Activated CD8-positive, alpha-beta T cell treated with anti-CD3 and anti-CD28 coated beads, Interleukin-2, amount 10 ng/mL, durations not matched to agents 7 days and 5 days (primary cell): ENCODE measurements at places on chromosomes 7 and 10. TPM values are rescaled to one million over a fixed set of nuclear protein-coding genes. Genes with fewer than 3 reads are reported as not detected.

The BICC1 gene
- not detected for total RNA-seq

The HOXA5 gene
- total RNA-seq: not detected

The PFKP gene
- 233 TPM for total RNA-seq

The ODAD2 gene
- not detected for total RNA-seq

GRCh38 chr7:142308326-142308725 lies 50.5 kb upstream of the PRSS58 start:
- no peaks in the 10 kb centered on the region for H3K36me3 ChIP-seq
- peaks cover 18% of the 10 kb centered on the region for H3K27me3 ChIP-seq
- peak overlapping the region; percentile 23 for H3K27ac ChIP-seq
- peaks cover 8% of the 10 kb centered on the region for H3K4me1 ChIP-seq
- DNase-seq: no peak

GRCh38 chr10:69278446-69278963 lies at the start of gene HK1:
Gene HK1, plus strand, starts transcription at chr10:69278496.
- peaks cover 2% of the 10 kb centered on the region for H3K27me3 ChIP-seq

GRCh38 chr7:100373261-100373831 lies at the start of gene PILRA:
Gene PILRA, plus strand, starts transcription at chr7:100373487. Its CDS starts 170 bp downstream, at chr7:100373657.
- no peak for DNase-seq
- no peaks in the 10 kb centered on the region for H3K27me3 ChIP-seq
- peak within 1 kb of the TSS; percentile 92 for H3K27ac ChIP-seq
- H3K4me1 ChIP-seq: peaks cover 52% of the 10 kb centered on the region
- H3K36me3 ChIP-seq: peaks cover 7% of the 10 kb centered on the region
- H3K4me3 ChIP-seq: peak within 1 kb of the TSS; percentile 3

DNA sequence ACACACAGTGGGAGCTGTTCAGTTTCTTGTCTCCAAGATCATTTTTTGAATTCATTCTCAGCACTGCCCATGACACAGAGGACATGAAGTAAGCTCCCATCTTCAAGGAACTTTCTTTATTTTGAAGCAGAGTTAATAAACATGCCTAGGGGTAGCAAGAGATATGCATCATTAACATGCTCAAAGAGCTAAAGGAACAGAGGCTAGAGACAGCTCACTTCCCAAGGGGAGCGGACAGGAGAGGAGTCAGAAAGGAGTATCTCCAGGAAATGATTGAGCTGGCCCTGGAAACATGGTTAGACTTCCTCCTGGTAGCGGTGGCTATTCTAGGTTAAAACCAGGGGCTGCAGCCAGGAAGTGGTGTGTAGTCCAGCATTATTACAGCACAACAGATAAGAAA lies 135.9 kb downstream of the GPAM start:
- H3K4me3 ChIP-seq: no peak overlapping the region
- H3K27ac ChIP-seq: no peak overlapping the region
- no peaks in the 10 kb centered on the region for H3K27me3 ChIP-seq
- no peak for DNase-seq

GRCh38 chr7:158142657-158143056 lies 445.0 kb downstream of the PTPRN2 start:
- no peaks in the 10 kb centered on the region for H3K4me1 ChIP-seq
- H3K4me3 ChIP-seq: no peak overlapping the region
- H3K27ac ChIP-seq: no peak overlapping the region
- H3K27me3 ChIP-seq: no peaks in the 10 kb centered on the region
- no peak for DNase-seq

- H3K4me3 ChIP-seq: no peak overlapping the region
- peaks cover 26% of the 10 kb centered on the region for H3K27me3 ChIP-seq
- no peak for DNase-seq
- no peak overlapping the region for H3K27ac ChIP-seq
- no peaks in the 10 kb centered on the region for H3K36me3 ChIP-seq
- H3K4me1 ChIP-seq: no peaks in the 10 kb centered on the region
Measured at GRCh38 chr10:78116361-78116760, 82.7 kb downstream of the RPS24 start.

DNA sequence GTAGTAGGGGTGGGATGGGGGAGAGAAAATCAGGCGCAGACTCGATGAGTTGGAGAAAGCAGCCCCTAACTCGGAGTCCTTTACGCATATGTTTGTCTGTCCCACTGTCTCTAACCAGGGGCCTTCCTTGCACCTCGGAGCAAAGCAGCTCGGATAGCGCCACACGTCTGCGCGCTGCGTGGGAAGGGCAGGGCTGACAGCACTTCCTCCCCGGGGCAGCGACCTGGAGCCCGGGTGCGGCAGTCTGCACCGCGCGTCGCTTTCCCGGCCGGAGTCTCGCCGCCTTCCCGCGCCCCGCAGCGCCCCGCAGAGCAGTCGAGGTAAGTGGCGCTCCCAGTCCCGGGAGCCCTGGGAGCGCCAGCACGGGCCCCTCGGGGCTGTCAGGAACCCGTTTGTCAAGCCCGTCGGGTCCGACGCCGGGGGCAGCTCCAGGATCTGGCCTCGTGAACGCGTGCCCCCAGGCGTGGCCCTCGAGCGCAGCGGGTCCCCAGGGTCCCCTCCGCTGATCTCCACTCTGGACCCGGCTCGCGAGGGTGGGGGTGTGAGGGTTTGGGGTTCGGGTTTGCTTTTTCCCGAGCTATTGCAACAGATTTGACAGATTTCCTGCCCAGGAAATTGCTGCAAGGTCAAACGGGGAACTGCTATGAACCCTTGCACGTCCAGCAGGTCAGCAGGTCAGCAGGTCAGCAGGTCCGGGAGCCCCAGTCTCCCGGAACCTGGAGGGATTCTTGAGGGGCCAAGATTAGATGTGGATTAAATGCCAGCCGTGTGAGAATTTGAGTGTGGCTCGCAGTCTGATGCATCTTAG lies 597 bp downstream of the APBB1IP start:
- peak overlapping the region; percentile 96 for H3K4me3 ChIP-seq
- H3K36me3 ChIP-seq: peaks cover 32% of the 10 kb centered on the region
- DNase-seq: peak; percentile 79
- H3K27ac ChIP-seq: peak overlapping the region; percentile 95
- peaks cover 46% of the 10 kb centered on the region for H3K4me1 ChIP-seq

GRCh38 chr7:12609561-12609960 lies 39.0 kb downstream of the SCIN start:
- no peak overlapping the region for H3K27ac ChIP-seq
- no peaks in the 10 kb centered on the region for H3K36me3 ChIP-seq
- H3K4me3 ChIP-seq: no peak overlapping the region
- DNase-seq: no peak
- H3K4me1 ChIP-seq: no peaks in the 10 kb centered on the region

- H3K4me3 ChIP-seq: no peak overlapping the region
- H3K27ac ChIP-seq: no peak overlapping the region
- no peaks in the 10 kb centered on the region for H3K4me1 ChIP-seq
- DNase-seq: no peak
Measured at GRCh38 chr7:118793582-118793981, 569.1 kb downstream of the ANKRD7 start.

- H3K4me1 ChIP-seq: peaks cover 77% of the 10 kb centered on the region
- H3K27me3 ChIP-seq: peaks cover 14% of the 10 kb centered on the region
- no peak overlapping the region for H3K27ac ChIP-seq
- no peak for DNase-seq
- no peaks in the 10 kb centered on the region for H3K36me3 ChIP-seq
Measured at GRCh38 chr7:2713370-2713769, 25.4 kb downstream of the AMZ1 start.

GRCh38 chr10:62772186-62772974 lies 32.1 kb upstream of the ADO start:
- no peak overlapping the region for H3K27ac ChIP-seq
- peaks cover 12% of the 10 kb centered on the region for H3K27me3 ChIP-seq
- H3K36me3 ChIP-seq: no peaks in the 10 kb centered on the region
- peaks cover 15% of the 10 kb centered on the region for H3K4me1 ChIP-seq
- H3K4me3 ChIP-seq: no peak overlapping the region

DNA sequence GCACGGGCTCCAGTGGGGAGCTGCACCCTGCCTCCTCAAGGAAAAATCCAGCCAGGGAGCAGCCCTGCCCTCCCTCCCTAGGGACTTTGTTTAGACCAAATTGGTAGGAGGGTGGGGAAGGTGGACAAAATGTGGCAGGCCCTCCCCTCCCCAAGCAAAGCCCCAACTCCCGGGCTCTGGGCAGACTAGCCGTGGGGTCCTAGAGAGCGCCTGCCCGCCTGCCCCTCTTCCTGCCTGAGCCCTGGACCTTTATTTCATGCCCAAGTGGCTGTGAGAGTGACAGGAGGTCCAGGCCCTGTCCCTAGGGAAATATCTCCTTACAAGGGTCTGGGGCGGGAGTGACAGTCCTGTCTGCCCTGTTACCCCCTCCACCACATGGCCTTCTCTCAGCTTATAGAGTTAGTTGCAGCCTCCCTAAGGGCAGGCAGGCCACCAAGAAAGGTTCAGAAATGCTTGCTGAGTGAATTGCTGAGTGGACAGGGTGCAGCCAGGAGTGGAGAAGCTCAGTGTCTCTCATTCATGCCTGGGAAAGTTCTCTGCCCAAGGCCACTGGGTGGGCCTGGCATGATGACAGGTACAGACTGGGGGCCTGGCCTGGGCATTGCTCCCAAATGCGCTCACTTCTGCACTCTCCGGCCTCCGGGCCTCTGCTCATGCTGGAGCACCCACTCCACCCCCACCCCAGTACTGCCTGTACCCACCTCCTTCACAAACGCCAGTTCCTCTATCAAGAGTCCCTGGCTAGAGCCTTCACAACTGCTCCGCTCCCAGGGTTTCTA lies 25.2 kb downstream of the DNAJB12 start:
- peaks cover 40% of the 10 kb centered on the region for H3K36me3 ChIP-seq
- peak overlapping the region; percentile 99 for H3K27ac ChIP-seq
- peaks cover 85% of the 10 kb centered on the region for H3K4me1 ChIP-seq
- no peaks in the 10 kb centered on the region for H3K27me3 ChIP-seq
- H3K4me3 ChIP-seq: peak overlapping the region; percentile 64

GRCh38 chr10:60714233-60714632 lies 64.0 kb upstream of the CDK1 start:
- no peak for DNase-seq
- peaks cover 7% of the 10 kb centered on the region for H3K27me3 ChIP-seq
- no peak overlapping the region for H3K27ac ChIP-seq
- no peak overlapping the region for H3K4me3 ChIP-seq
- H3K36me3 ChIP-seq: no peaks in the 10 kb centered on the region
- peaks cover 14% of the 10 kb centered on the region for H3K4me1 ChIP-seq

DNA sequence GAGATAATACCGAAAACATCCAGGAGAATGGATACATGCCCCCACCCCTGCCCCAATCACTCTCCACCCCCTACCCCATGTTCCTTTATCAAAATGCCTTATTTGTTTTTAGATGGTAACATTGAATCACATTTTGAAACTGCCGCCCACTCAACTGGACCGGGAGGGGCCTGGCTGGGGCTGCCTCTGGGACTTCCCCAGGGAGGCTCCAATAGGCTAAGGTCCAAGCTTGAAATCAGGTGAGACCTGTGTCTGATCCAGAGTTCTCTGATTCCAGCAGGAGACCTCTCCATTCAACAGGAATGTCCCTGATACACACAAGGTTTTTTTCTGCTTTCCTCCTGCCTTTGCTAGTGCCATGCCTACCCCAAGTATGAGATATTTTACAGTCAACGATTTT lies 43.8 kb upstream of the ACSL5 start:
- H3K4me3 ChIP-seq: no peak overlapping the region
- H3K27me3 ChIP-seq: peaks cover 7% of the 10 kb centered on the region
- H3K36me3 ChIP-seq: no peaks in the 10 kb centered on the region
- DNase-seq: no peak
- H3K27ac ChIP-seq: no peak overlapping the region

GRCh38 chr10:102677331-102678067 lies 33.2 kb downstream of the TRIM8 start:
- no peak for DNase-seq
- H3K4me3 ChIP-seq: no peak overlapping the region
- peaks cover 18% of the 10 kb centered on the region for H3K36me3 ChIP-seq
- peaks cover 58% of the 10 kb centered on the region for H3K4me1 ChIP-seq
- no peak overlapping the region for H3K27ac ChIP-seq
- no peaks in the 10 kb centered on the region for H3K27me3 ChIP-seq

GRCh38 chr7:139084709-139085108 lies 24.8 kb downstream of the ZC3HAV1 start:
- peaks cover 97% of the 10 kb centered on the region for H3K36me3 ChIP-seq
- H3K4me3 ChIP-seq: peak overlapping the region; percentile 12
- no peak for DNase-seq
- H3K27me3 ChIP-seq: no peaks in the 10 kb centered on the region
- peak overlapping the region; percentile 64 for H3K27ac ChIP-seq

DNA sequence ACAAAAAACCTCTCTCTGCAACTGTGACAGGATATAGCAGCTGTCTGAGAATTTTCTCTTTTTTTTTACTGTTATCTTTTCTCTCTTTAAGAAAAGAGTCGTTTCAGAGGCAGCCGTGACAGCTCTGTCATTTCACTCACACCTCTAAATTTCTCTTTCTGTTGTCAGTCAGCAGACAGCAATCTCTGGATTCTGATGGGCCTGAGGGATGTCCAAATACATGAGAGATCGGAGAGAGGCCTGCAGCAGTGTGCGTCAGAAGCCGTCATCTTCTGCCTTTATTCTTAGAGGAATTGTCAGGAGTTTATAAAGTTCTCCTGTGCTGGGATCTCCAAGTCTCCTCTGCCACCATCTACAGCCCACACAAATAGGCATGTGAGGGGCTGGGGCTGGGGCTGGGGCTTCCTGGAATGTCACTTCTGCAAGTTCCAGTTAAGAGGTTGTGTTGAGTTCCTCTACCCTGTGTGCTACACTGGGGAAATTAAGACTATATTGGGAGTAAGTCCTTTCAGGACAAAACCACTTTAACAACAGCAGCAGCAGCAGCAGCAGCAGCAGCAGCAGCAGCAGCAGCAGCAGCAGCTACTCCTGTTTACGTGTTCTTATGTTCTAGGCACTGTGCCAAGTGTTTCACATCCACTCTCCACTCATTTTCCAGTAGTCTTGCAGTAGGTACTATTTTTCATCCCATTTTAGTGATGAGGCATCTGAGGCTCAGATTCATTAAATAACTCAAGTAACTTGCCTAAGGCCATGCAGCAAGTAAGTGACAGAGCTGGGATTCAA lies 541.3 kb downstream of the LRMDA start:
- H3K4me3 ChIP-seq: no peak overlapping the region
- H3K27me3 ChIP-seq: no peaks in the 10 kb centered on the region
- no peaks in the 10 kb centered on the region for H3K36me3 ChIP-seq
- no peak overlapping the region for H3K27ac ChIP-seq
- no peak for DNase-seq

- peak; percentile 68 for DNase-seq
- H3K36me3 ChIP-seq: no peaks in the 10 kb centered on the region
- H3K4me1 ChIP-seq: peaks cover 24% of the 10 kb centered on the region
- no peak overlapping the region for H3K27ac ChIP-seq
- no peaks in the 10 kb centered on the region for H3K27me3 ChIP-seq
Measured at GRCh38 chr10:119199231-119199992, 8.0 kb upstream of the GRK5 start.

GRCh38 chr10:35216303-35216905 lies 89.8 kb downstream of the CREM start:
- peak; percentile 45 for DNase-seq
- H3K4me1 ChIP-seq: peaks cover 52% of the 10 kb centered on the region
- no peak overlapping the region for H3K4me3 ChIP-seq
- H3K27me3 ChIP-seq: no peaks in the 10 kb centered on the region
- peak overlapping the region; percentile 81 for H3K27ac ChIP-seq

DNA sequence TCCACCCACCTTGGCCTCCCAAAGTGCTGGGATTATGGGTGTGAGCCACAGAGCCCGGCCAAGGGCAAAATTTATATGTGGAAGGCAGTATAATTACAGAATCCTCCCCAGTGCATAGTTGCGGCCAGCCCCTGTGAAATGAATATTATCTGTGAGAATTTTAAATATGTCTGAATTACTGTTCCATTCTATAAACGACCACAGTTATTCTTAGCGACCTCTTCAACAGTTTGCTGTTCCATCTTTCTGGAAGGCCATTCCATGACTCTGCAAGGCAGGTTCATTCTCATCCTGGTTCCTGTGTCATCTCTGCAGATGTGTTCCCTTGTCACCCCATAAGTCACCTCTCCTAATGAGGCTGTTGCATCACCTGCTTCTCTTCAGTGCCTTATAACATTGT lies 90.7 kb downstream of the CCDC3 start:
- DNase-seq: no peak
- H3K27me3 ChIP-seq: peaks cover 16% of the 10 kb centered on the region
- no peaks in the 10 kb centered on the region for H3K36me3 ChIP-seq
- H3K4me1 ChIP-seq: no peaks in the 10 kb centered on the region
- H3K27ac ChIP-seq: no peak overlapping the region
